ENCODE measurements at places on chromosomes 7 and 10. TPM values are rescaled to one million over a fixed set of nuclear protein-coding genes. Genes with fewer than 3 reads are reported as not detected.
A peak's percentile ranks its signal among the peaks of the same experiment; 100 is the strongest.

- peak; percentile 55 for DNase-seq
Observed at GRCh38 chr10:97333351-97333600, 1.3 kb downstream of the FRAT2 start.

DNA sequence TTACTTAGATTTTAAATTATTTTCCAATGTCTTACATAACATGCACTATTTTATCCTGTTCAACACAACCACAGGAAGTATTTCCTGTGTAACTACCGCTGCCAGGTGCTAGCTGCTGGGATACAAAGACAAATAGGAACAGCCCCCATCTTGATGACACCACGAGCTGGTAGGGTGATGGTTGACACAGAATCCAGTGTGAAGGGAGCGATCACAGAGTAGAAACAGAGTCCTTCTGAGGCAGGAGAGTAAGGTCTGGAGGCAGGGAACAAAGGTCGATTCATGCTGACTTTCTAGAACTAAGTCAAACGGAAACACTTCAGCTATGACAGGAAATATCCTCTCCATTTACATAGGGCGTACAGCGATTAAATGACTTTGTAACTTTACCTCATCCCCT, 232.3 kb downstream of the ADAM12 start:
- DNase-seq, result no peak

- no peak for DNase-seq
Observed at GRCh38 chr10:34089253-34089652, 725.8 kb downstream of the PARD3 start.

DNA sequence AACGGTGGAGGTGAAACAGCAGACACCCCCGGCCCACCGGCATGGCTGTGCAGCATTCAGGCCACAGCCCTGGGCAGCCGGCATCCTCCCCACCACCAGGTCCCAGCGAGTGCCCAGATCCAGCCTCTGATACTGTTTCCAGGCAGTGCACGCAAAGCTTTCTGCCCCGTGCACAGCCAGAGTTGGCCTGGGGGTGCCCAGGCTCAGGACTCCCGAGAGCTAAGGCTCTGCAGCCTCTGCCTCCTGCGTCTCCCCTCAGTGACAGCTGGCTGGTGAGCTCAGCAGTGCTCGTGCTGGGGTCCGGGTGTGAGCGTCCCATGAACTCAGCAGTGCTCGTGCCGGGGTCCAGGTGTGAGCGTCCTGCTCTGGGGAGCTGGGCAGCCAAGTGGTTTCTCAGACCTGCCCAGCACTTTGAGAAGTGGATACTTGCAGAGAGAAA, 65.4 kb downstream of the CFAP46 start:
- DNase-seq, result peak; percentile 28

The ZNF736 gene
- total RNA-seq, result 28.7 TPM

GRCh38 chr7:68604541-68604940, 993.7 kb upstream of the AUTS2 start:
- no peak for DNase-seq

The CDH23 gene
- total RNA-seq, result 0.61 TPM

DNA sequence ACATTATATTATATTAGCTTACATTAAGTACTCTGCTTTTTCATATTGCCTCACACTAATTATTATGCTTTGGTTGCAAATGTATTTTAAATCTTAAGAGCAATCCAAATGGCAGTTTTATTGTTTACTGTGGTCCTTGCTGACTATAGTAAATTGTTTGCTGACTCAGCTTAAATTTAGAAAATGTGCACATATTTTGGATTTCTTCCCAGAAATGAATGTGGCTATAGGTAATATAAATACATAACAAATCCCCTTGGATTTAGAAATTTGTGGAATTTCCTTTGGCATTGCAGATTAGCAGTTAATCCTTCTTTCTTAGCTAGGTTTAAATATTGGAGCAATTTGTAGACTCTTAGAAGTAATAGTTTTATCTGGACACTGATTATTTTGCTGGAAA, 565.8 kb downstream of the NRG3 start:
- DNase-seq, result no peak

The CYP2C19 gene
- not detected for total RNA-seq

DNA sequence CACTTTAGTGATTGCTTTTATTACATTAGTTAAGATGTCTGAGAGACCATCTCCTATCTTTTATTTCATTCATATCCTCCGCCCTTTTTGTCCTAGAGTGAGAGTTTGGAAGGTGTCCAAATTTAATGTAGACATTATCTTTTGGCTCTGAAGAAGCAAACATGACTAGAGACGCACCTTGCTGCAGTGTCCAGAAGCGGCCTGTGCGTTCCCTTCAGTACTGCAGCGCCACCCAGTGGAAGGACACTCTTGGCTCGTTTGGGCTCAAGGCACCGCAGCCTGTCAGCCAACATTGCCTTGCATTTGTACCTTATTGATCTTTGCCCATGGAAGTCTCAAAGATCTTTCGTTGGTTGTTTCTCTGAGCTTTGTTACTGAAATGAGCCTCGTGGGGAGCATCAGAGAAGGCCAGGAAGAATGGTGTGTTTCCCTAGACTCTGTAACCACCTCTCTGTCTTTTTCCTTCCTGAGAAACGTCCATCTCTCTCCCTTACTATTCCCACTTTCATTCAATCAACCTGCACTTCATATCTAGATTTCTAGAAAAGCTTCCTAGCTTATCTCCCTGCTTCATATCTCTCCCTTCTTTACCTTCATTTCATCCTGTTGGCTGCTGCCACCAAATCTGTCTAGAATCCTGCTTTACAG, 10.4 kb upstream of the CLCN1 start:
- DNase-seq, result peak; percentile 77

- DNase-seq, result no peak
Observed at GRCh38 chr7:26583094-26583648, 281.2 kb downstream of the SKAP2 start.

DNA sequence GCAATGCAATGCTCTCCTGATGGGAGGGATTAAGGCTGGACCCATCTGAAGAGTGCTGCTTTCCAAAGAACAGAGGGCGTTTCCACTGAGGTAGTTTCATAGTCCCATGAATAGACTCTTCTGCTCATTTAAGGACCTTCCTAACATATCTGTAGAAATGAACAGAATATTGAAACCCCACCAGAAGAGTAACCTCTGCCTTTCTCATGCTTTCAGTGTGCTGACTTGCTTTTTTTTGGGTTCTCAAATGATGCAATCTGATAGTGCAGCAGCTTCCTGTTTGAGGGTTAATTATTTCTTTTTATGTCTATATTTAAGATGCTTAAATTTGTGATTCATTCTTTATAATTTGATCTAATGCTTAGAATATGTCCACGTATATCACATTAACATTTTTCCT, 82.2 kb downstream of the GATA3 start:
- no peak for DNase-seq

The DEPP1 gene
- total RNA-seq, result 0.37 TPM

Measured in activated CD8-positive, alpha-beta memory T cell treated with anti-CD3 and anti-CD28 coated beads, Interleukin-2, amount 10 ng/mL, durations not matched to agents 7 days and 5 days (primary cell).